ENCODE measurements at places on chromosomes 7 and 10.

DNA sequence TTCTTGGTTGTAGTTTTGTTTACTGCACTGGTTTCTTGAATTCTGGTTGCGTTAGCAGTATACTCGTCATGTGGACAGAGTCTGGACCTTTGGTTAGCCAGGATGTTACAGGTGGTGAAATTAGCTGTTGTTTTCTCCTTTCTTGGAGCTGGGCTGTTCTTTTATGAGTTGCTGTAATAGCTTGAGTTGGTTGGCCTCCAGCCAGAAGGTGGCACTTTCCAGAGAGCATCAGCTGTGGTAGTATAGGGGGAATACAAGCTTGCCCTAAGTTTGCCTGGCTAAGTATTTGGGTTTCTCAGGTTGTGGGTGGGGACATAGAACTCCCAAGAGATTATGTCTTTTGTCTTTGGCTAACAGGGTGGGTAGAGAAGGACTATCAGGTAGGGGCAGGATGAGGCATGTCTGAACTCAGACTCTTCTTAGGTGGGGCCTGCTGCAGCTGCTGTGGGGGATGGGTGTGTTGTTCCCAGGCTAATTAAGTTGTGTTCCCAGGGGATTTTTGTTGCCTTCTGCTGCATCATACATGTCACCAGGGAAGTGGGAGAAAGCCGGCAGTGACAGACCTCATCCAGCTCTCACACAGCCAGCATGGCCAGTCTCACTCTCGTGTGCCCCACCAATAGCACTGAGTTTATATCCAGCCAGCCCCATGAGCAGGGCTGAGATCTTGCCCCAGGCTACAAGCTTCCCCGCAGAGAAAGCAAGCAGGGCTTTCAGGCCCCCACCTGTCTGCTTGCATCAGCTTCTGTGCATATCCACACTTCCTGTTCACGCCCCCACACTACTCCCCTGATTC lies 246.7 kb upstream of the TPK1 start:
- no peak overlapping the region for H3K4me3 ChIP-seq
- H3K27ac ChIP-seq, result no peak overlapping the region
- no peaks in the 10 kb centered on the region for H3K36me3 ChIP-seq
- no peaks in the 10 kb centered on the region for H3K4me1 ChIP-seq

GRCh38 chr10:88168171-88169036 lies 305.0 kb downstream of the PTEN start:
- no peak for DNase-seq
- no peak overlapping the region for H3K4me3 ChIP-seq
- H3K27me3 ChIP-seq, result no peaks in the 10 kb centered on the region
- no peaks in the 10 kb centered on the region for H3K4me1 ChIP-seq
- no peak overlapping the region for H3K27ac ChIP-seq

DNA sequence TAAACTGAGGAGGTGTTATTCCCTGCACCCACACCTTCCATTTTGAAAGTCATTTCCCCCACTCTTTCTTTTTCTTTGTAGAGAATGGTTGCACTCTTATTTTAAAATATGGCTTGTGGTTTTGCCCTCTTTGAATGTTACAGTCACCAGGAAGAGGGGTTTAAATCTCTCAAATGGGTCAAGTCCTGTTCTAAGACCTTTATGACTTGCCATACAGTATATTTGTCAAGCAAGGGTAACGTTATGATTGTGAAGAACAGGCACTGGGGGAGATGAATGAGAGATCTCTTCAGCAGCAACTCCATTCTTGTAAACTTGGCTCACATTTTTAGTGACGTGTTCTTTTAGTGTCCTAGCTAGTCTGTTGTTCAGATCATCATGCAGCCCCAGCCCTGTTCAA lies 634.7 kb downstream of the KCNMA1 start:
- H3K36me3 ChIP-seq, result no peaks in the 10 kb centered on the region
- H3K27me3 ChIP-seq, result no peaks in the 10 kb centered on the region
- no peak overlapping the region for H3K4me3 ChIP-seq
- no peak for DNase-seq
- H3K4me1 ChIP-seq, result no peaks in the 10 kb centered on the region
- H3K27ac ChIP-seq, result no peak overlapping the region

DNA sequence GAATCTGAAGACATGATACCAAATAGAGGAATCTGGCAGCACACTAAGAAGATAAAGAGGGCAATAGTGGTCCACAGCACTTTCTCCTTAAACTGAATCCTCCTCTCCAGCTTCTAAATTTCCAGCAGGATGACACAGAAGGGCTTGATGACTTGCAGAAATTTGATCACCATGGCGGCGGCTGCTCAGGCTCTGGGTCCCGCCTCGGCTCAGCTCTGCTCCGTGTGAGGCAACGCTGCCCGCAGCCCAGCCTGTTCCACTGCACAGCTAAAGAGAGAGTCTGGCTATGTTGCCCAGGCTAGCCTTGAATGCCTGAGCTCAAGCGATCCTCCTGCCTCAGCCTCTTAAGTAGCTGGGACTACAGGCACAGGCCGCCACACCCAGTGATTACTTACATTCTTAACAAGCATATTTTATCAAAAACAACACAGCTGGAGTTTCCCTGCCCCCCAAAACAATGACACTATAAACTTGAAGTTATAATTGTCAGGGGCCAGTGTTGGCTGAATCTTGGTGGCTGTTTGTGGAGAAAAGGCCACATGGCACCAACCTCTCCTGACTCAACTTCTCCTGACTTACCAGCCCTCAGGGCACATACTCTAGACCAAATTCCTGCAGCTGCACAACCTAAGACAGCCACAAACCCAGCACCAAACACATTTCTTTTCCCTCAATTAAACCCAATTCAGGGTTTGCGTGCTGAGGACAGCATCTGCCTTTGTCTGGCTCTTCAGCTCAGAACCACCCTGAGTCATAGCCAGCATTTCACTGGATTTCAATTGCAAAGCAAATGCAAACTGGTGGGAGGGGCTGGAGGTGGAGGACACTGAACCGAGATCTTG lies 11.6 kb upstream of the TNPO3 start:
- no peaks in the 10 kb centered on the region for H3K4me1 ChIP-seq
- DNase-seq, result no peak
- no peak overlapping the region for H3K27ac ChIP-seq
- H3K27me3 ChIP-seq, result no peaks in the 10 kb centered on the region
- H3K4me3 ChIP-seq, result no peak overlapping the region
- no peaks in the 10 kb centered on the region for H3K36me3 ChIP-seq

DNA sequence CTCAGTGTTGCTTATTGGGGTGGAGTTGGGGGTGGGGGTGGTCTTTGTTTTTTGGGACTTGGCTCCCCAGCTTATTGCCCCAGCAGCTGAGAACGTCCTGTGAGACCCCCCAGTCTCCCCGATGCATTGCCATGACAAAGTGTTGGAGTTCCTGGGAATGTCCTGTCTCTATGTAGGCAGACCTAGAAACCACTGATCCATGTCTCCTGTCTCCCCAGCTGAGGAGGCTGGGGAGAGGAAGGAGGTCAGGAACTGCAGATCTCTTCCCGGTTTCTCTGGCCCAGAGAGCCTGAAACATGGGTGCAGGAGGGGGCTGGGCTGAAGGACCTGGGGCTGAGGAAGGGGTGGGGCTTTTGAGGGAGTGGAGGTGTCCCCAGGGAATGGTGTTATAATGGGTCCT lies 80.2 kb upstream of the GTF2IRD1 start:
- no peaks in the 10 kb centered on the region for H3K36me3 ChIP-seq
- no peak overlapping the region for H3K27ac ChIP-seq
- DNase-seq, result no peak

DNA sequence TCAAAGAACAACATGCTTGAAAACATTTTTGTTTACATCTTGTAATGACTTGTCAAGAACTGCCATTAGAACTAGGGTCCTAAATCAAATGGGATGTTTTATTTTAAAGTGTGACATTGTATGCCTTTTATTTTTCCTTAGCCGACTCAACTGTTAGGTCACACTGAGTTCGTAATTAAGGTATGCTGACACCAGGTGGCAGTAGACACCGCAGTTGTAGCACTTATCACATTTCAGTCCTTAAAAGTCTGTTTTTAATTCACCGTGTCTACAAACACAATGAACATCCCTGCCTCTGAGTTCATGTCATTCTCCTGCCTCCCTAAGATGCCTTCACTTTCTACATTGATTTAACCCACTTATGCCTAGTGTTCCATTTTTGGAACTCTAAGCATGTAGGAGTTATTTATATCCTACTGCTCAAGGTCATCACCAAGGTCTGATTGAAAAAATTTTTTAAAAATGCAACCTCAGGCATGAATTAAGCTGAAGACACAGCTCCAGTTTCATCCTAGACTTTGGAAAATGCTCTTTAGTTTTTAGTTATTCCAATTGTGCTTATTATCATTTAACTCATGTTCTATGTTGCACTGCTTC lies 186.1 kb downstream of the BMPER start:
- no peaks in the 10 kb centered on the region for H3K36me3 ChIP-seq
- H3K4me3 ChIP-seq, result no peak overlapping the region
- no peaks in the 10 kb centered on the region for H3K4me1 ChIP-seq

GRCh38 chr7:25171071-25171470 lies 46.0 kb upstream of the CYCS start:
- H3K4me3 ChIP-seq, result no peak overlapping the region
- no peaks in the 10 kb centered on the region for H3K27me3 ChIP-seq
- no peak overlapping the region for H3K27ac ChIP-seq
- peaks cover 4% of the 10 kb centered on the region for H3K36me3 ChIP-seq

- H3K27me3 ChIP-seq, result no peaks in the 10 kb centered on the region
- H3K4me1 ChIP-seq, result no peaks in the 10 kb centered on the region
- no peak overlapping the region for H3K4me3 ChIP-seq
These were observed 24.8 kb upstream of the SLIT1 start for GRCh38 chr10:97210543-97210960.

DNA sequence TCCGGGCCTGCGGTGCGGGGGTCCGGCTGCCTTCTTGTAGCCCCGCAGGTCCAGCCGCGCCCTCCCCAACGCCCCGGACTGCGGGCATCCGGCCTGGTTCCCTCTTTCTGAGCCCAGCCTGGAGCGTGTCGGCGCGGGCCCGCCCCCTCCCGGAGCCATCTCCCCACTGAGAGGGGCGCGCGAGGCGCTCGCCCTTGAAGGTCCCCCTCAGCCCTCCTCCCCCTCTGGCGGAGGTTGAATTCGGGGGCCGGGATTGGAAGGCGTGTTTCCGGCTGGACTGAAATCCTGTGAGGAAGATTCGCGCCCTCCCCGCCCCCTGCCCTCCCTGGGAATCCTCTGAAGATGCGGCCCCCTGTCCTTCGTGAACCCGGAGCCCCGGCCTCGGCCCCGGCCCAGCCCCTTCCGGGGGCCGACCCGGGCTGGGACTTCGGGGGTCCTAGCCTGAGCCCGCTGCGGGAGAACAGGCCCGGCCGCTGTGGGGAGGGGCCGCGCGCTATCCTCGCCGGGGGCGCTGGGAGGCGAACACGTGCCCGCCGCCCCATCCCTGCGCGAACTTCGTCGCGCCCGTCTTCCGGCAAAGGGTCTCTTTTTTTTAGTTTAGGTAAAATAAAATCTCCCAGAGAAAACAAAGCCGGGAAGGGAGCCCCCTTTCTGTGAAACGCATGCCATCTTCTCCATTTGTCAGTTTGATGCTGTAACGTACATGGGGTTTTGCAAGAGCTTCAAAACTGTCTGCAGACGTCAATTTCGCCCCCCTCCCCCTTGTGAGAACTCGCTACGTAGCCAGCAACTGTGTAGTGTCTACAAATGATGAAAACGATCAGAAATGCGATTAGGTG lies 636 bp downstream of the PDCD4 start:
- H3K4me1 ChIP-seq, result peaks cover 45% of the 10 kb centered on the region
- peak; percentile 69 for DNase-seq
- peak overlapping the region; percentile 95 for H3K4me3 ChIP-seq
- no peaks in the 10 kb centered on the region for H3K27me3 ChIP-seq
- H3K27ac ChIP-seq, result peak overlapping the region; percentile 97

DNA sequence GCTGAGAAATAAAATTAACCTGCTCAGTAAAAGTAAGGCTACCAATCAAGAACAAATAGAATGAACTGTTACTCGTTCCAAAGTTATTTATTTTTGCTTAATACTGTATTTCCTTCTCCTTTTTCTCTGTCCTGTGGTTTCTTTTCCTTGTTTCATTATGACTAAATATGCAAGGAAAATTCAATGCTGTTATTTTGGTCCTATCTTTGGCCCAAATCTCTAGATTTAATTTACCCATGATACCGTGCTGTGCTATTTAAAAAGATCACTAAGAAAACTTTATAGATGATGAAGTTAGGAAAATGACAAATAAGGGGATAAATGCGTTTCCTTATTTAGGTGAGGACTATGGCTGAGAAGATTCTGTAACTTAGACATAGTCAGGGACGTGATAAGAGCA lies 45.3 kb upstream of the FAM133B start:
- no peaks in the 10 kb centered on the region for H3K36me3 ChIP-seq
- H3K4me3 ChIP-seq, result no peak overlapping the region
- peaks cover 11% of the 10 kb centered on the region for H3K4me1 ChIP-seq
- DNase-seq, result no peak
- H3K27me3 ChIP-seq, result no peaks in the 10 kb centered on the region

- H3K27ac ChIP-seq, result no peak overlapping the region
- DNase-seq, result no peak
- no peaks in the 10 kb centered on the region for H3K4me1 ChIP-seq
- H3K4me3 ChIP-seq, result no peak overlapping the region
- H3K27me3 ChIP-seq, result no peaks in the 10 kb centered on the region
These were observed 14.0 kb downstream of the LRRC17 start for GRCh38 chr7:102926783-102927140.

DNA sequence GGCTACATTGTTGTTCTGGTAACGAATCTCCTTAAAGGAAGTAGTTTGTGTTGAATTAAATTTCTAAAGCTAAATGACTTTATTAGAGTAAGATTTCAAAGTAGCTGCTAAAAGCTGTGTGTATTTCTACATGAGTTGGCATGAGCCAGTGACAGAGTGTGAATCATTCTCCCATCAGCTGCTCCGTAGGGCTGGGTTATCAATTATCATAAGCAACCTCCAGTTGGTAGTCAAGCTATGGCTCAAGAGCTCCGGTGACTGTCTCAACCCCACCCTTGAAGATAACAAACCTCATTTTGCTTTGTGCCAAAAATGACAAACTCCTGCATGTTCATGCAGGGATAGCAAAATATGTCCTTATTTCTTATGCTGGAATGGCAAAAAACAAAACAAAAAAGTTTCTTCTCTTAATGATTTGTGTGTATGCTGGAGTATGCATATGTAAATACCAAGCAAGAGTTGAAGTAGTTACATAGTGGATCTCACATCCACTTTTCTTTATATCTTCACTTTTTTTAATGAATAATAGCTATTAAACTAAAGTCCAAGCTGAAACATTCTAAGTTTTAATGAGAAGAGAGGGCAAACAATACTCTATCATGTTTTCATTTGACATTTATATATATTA lies 249.4 kb downstream of the CACNA2D1 start:
- DNase-seq, result no peak
- H3K4me1 ChIP-seq, result no peaks in the 10 kb centered on the region
- no peaks in the 10 kb centered on the region for H3K27me3 ChIP-seq
- H3K4me3 ChIP-seq, result no peak overlapping the region
- H3K27ac ChIP-seq, result no peak overlapping the region

GRCh38 chr10:88346144-88346977 lies 236.8 kb downstream of the RNLS start:
- H3K27me3 ChIP-seq, result no peaks in the 10 kb centered on the region
- H3K4me3 ChIP-seq, result no peak overlapping the region
- H3K36me3 ChIP-seq, result no peaks in the 10 kb centered on the region
